Osteocyte (in vitro differentiated cells): ENCODE measurements at places on chromosomes 7 and 10. TPM values are rescaled to one million over a fixed set of nuclear protein-coding genes. Genes with fewer than 3 reads are reported as not detected.

DNA sequence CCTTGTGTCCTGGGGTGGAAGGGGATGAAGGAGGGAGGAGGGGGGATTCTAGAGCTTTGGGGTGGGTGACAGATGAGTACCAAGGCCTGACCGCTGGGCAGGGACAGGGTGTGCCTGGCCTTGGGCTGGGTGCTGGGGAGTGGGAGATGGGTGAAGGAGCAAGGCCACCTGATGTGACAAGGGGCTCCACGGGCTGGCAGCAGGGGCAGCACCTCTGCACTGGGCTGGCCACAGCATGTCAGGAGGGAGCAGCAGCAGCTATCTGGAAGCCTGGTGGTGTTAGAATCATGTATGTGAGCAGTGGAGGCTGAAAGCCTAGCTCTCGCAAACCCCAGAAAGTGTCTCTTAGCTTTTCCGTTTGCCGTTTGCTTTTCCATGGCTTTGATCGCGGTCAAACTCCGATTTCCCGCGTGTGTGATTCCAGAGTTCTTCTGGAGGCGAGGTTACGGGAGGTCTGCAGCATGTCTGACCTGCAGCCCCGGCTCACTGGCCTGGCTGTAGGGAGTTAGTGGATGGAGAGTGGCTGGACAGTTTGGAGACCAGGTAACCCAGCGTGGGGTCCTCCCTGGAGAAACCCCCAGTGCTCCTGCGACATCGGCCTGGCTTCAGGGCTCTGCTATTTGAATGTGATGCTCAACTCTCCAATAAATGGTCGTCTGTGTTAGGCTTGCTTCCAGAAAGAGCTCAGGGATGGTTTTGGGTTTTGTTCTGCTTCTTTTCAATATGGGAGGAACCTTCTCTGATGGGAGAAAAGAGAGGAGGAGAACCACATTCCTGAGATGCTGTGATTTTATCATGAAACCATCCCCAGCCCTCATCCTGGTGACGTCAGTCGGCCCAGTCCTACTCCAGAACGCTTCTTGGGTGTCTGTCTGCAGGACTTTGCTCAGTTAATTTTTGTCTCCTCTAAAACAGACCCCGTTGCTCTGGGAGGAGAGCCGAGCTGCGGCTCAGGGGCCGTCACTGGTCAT is 105.5 kb downstream of the CUX1 start:
- H3K36me3 ChIP-seq, result peaks cover 15% of the 10 kb centered on the region
- H3K27ac ChIP-seq, result no peak overlapping the region
- no peak for DNase-seq
- peaks cover 8% of the 10 kb centered on the region for H3K4me1 ChIP-seq

GRCh38 chr10:16777473-16778370 is 39.5 kb downstream of the RSU1 start:
- no peak overlapping the region for H3K4me3 ChIP-seq
- peaks cover 8% of the 10 kb centered on the region for H3K4me1 ChIP-seq
- H3K27me3 ChIP-seq, result no peaks in the 10 kb centered on the region
- H3K36me3 ChIP-seq, result peaks cover 4% of the 10 kb centered on the region
- H3K27ac ChIP-seq, result peak overlapping the region; percentile 40
- DNase-seq, result peak; percentile 46

DNA sequence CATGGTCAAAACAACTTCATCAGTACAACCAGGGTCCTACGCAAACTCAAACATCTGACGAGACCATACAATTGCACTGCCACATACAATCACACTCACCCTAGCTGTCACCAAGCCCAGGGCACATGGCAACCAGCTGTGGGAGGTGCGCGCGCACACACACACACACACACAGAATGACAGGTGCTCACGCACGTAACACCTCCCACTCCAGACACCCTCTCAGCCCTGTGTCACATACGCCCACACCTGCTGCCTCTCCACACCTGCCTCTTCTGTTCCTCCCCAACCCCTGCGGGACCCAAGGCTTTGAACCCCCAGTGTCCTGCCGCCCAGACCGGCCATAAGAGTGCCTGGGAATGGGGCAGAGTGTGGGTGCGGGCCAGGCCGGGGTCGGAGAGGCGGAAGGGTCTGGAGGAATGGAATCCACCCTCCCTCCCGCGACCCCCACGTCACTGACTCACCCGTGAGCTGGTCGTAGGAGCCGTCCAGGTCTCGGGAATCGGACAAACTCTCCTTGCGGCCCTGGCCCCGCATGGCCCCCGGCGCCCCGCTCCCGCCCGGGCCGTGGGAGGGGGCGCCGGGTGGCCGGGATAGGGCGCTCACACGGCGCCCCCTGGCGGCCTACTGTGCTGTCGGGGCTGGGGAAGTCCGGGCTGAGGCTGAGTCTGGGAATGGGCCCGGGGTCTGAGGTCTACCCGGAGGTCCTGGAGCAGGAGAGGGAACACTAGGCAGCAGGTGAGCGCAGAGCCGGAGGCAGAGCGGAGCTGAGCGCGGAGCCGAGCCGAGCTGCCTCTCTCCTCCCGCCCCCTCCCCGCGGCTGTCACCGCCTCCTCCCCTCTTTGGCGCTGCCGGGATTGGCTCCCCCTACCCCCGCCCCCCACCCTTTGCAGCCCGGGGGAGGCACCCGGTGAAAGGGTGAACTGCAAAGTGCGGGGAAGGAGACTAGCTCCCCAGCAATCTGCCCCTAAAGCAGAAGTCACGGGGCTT is at the start of gene KCNIP2:
KCNIP2 (minus strand) TSS at position 769 of the 990 bp plus-strand sequence; CDS start at position 537, 232 bp downstream.
- H3K27me3 ChIP-seq, result peaks cover 4% of the 10 kb centered on the region
- no peak within 1 kb of the TSS for H3K27ac ChIP-seq
- H3K36me3 ChIP-seq, result peaks cover 13% of the 10 kb centered on the region
- peaks cover 26% of the 10 kb centered on the region for H3K4me1 ChIP-seq
- peak within 1 kb of the TSS; percentile 42 for H3K4me3 ChIP-seq

DNA sequence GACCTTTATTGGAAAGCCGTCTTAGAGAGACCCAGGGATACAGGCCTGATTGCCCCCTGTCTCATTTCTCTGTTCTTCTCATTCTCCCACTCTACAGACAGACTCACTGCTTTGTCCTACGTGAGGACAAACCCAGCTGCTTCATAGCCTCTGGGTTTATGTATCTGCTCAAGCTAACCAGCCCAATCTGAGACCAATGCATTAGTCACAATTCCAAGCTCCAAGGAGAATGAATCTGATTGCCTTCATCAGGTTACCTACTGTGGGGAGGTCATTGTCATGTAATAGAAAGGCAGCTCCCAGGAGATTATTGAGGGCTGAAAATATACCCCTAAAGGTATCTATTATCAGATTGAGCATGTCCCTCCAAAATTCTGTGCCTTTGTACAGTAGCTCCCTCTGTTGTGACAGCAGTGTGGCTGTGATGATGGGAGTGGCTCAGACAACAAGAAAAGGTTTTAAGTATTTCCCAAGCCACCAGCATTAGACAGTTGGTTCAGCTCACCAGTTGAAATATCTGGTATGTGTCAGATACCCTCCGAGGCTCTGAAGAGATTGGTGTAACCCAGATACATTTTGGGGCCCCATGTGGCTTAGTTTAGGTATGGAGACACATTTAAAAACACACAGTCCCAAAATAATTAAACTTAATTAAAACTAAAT is 123.1 kb upstream of the EEPD1 start:
- peaks cover 73% of the 10 kb centered on the region for H3K27me3 ChIP-seq
- no peak overlapping the region for H3K4me3 ChIP-seq
- H3K4me1 ChIP-seq, result peaks cover 11% of the 10 kb centered on the region

GRCh38 chr7:48515171-48515570 is 343.9 kb downstream of the ABCA13 start:
- no peak for DNase-seq
- H3K4me1 ChIP-seq, result no peaks in the 10 kb centered on the region
- H3K4me3 ChIP-seq, result no peak overlapping the region
- peaks cover 6% of the 10 kb centered on the region for H3K27me3 ChIP-seq
- no peak overlapping the region for H3K27ac ChIP-seq

GRCh38 chr10:122373721-122374120 is 787 bp upstream of the PLEKHA1 start:
- H3K4me3 ChIP-seq, result peak overlapping the region; percentile 87
- peaks cover 40% of the 10 kb centered on the region for H3K4me1 ChIP-seq
- peaks cover under 1% of the 10 kb centered on the region for H3K36me3 ChIP-seq
- H3K27me3 ChIP-seq, result no peaks in the 10 kb centered on the region
- DNase-seq, result no peak

- H3K36me3 ChIP-seq, result peaks cover 12% of the 10 kb centered on the region
- DNase-seq, result no peak
- H3K4me1 ChIP-seq, result peaks cover 2% of the 10 kb centered on the region
Observed at GRCh38 chr7:75983471-75984129, 10.8 kb downstream of the TMEM120A start.

DNA sequence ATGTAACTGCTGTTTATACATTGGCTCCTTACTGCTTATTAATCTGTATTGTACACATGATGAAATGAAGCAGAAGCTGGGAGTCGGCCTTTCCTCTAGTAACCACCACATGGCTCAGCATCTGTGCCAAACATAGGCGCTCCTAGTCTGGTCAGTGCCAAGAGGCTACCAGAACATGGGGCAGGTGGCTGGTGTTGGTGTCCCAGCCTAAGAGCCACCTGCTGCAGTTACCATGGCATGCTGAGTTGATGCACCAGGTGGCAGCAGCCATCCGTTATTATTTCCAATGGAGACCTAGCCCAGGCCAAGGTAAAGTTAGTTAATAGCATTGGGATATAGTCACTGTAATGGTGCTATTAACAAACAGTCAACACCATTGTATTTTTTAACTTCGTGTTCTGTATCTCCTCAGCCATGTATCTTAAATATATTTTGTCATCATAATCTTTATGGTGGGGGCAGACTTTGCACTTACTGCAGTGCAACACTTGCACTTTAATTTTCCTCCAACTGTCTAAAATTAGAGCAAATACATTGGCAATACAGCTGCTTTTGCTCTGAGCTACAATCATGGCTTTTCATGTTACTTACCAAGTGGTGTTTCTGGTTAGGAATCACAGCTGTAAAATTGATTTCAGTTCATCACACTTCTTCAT is 33.1 kb downstream of the HBP1 start:
- H3K27me3 ChIP-seq, result no peaks in the 10 kb centered on the region
- H3K27ac ChIP-seq, result no peak overlapping the region
- H3K4me1 ChIP-seq, result peaks cover 11% of the 10 kb centered on the region
- no peak for DNase-seq
- peaks cover 70% of the 10 kb centered on the region for H3K36me3 ChIP-seq

GRCh38 chr10:120335553-120335952 is 121.5 kb upstream of the PLPP4 start:
- no peaks in the 10 kb centered on the region for H3K27me3 ChIP-seq
- no peak for DNase-seq
- no peak overlapping the region for H3K27ac ChIP-seq
- H3K4me3 ChIP-seq, result no peak overlapping the region
- no peaks in the 10 kb centered on the region for H3K4me1 ChIP-seq
- no peaks in the 10 kb centered on the region for H3K36me3 ChIP-seq

GRCh38 chr10:126617733-126618132 is 52.8 kb downstream of the C10orf90 start:
- H3K27ac ChIP-seq, result no peak overlapping the region
- peaks cover 4% of the 10 kb centered on the region for H3K4me1 ChIP-seq
- no peak overlapping the region for H3K4me3 ChIP-seq
- peaks cover 3% of the 10 kb centered on the region for H3K27me3 ChIP-seq
- DNase-seq, result no peak
- no peaks in the 10 kb centered on the region for H3K36me3 ChIP-seq

GRCh38 chr10:22468570-22469320 is 123.4 kb downstream of the SPAG6 start:
- no peak overlapping the region for H3K27ac ChIP-seq
- no peaks in the 10 kb centered on the region for H3K36me3 ChIP-seq
- DNase-seq, result no peak
- H3K4me3 ChIP-seq, result no peak overlapping the region

- H3K27me3 ChIP-seq, result no peaks in the 10 kb centered on the region
- H3K36me3 ChIP-seq, result no peaks in the 10 kb centered on the region
- no peak for DNase-seq
- H3K4me1 ChIP-seq, result peaks cover 63% of the 10 kb centered on the region
- peak overlapping the region; percentile 100 for H3K27ac ChIP-seq
Observed at GRCh38 chr10:72322280-72323058, 32.2 kb downstream of the DNAJB12 start.

- H3K4me3 ChIP-seq, result no peak overlapping the region
- H3K4me1 ChIP-seq, result no peaks in the 10 kb centered on the region
Observed at GRCh38 chr10:130254662-130255061, 118.5 kb downstream of the GLRX3 start.

GRCh38 chr7:26199301-26200037 is 1.1 kb downstream of the HNRNPA2B1 start:
- DNase-seq, result no peak
- peaks cover 56% of the 10 kb centered on the region for H3K36me3 ChIP-seq
- H3K4me1 ChIP-seq, result peaks cover 47% of the 10 kb centered on the region
- peak overlapping the region; percentile 99 for H3K4me3 ChIP-seq

GRCh38 chr7:122595885-122596284 is 103.0 kb downstream of the RNF133 start:
- no peak overlapping the region for H3K4me3 ChIP-seq
- no peak overlapping the region for H3K27ac ChIP-seq
- DNase-seq, result no peak
- H3K27me3 ChIP-seq, result peaks cover 2% of the 10 kb centered on the region
- H3K36me3 ChIP-seq, result no peaks in the 10 kb centered on the region

- no peak overlapping the region for H3K27ac ChIP-seq
- DNase-seq, result no peak
- H3K4me3 ChIP-seq, result no peak overlapping the region
- no peaks in the 10 kb centered on the region for H3K36me3 ChIP-seq
Observed at GRCh38 chr10:32114508-32114907, 58.3 kb upstream of the KIF5B start.

- no peak for DNase-seq
- peaks cover 5% of the 10 kb centered on the region for H3K27me3 ChIP-seq
- no peak overlapping the region for H3K4me3 ChIP-seq
- no peaks in the 10 kb centered on the region for H3K36me3 ChIP-seq
- H3K4me1 ChIP-seq, result no peaks in the 10 kb centered on the region
- no peak overlapping the region for H3K27ac ChIP-seq
Observed at GRCh38 chr7:119026391-119026790, 801.9 kb downstream of the ANKRD7 start.

SPDYE9 gene
- total RNA-seq, result not detected in 2 replicates

GNGT1 gene
- total RNA-seq, result not detected in 2 replicates

CFAP43 gene
- 0.13 TPM in 1 of 2 replicates, not detected in the other for total RNA-seq

MMRN2 gene
- 0.57 TPM in 1 of 2 replicates, not detected in the other for total RNA-seq

CCL24 gene
- not detected in 2 replicates for total RNA-seq
